Neural crest cell (in vitro differentiated cells): ENCODE measurements at places on chromosomes 1 and 21.

GRCh38 chr1:58432851-58433668 lies 113.5 kb downstream of the OMA1 start:
- DNase-seq = peak; percentile 50

GRCh38 chr1:8818325-8818775 lies 910 bp upstream of the RERE start:
- DNase-seq = no peak

- DNase-seq = no peak
These were observed 4.0 kb downstream of the H3-3A start for GRCh38 chr1:226066415-226067078.

- no peak for DNase-seq
These were observed 12.7 kb upstream of the GADD45A start for GRCh38 chr1:67672260-67672803.

DNA sequence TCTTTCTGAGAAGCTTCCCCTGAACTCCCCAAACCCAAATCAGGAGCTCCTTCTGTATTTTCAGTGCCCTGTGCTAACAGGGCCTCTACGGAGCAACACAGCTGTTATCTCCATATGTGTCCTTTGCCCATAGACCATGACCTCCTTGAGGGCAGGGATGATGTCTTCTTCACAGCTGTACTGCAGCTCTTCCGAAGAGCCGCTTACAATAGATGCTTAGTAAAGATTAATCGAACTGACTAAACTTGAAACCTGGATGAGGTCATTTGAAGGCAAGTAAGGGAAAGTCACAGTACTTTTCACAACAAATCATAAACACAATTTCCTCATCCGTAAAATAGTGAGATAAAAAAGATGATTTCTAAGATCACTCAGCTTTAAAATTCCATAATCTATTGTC lies 4.4 kb upstream of the KCNN3 start:
- DNase-seq = no peak

GRCh38 chr1:2882966-2883696 lies 81.6 kb upstream of the TTC34 start:
- DNase-seq = no peak

GRCh38 chr1:85572574-85572973 lies 8.0 kb upstream of the CCN1 start:
- DNase-seq = no peak

- DNase-seq = no peak
These were observed 716 bp upstream of the MTARC1 start for GRCh38 chr1:220786057-220786336.

DNA sequence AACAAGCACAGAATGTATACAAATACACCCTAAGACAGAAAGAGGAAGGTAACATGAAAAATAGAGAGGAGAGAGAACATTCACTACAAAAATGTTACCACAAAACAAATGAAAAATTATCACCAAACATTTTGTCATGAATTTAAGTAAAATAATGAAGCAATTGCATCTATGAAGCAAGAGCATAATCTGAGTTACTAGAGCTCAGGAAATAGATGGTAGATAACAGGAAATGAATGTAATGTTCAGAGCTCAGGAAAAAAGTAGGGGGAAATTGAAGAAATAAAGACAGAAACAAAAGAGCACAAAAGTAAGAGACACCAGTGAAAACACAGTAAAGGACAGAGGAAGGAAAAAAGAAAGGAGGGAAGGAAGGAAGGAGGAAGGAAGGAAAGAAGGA lies 19.4 kb downstream of the SEC16B start:
- no peak for DNase-seq
